Keratinocyte (primary cell): ENCODE measurements at places on chromosomes 5 and 9. TPM values are rescaled to one million over a fixed set of nuclear protein-coding genes. Genes with fewer than 3 reads are reported as not detected.

Gene IFNA2
- polyA plus RNA-seq = not detected in 3 replicates

Gene RASA1
- polyA plus RNA-seq = 41.4 to 57.9 TPM (median 42.4 TPM) in 3 replicates

Gene ENTREP1
- 0.49 to 0.52 TPM (median 0.52 TPM) in 3 replicates for polyA plus RNA-seq

GRCh38 chr9:119094086-119094485 is 275.1 kb downstream of the BRINP1 start:
- DNase-seq = no peak

GRCh38 chr9:130042885-130043653 is at the start of gene FNBP1:
FNBP1 (minus strand) TSS chr9:130043189; CDS start chr9:130042975, 214 bp downstream.
- DNase-seq = no peak

GRCh38 chr5:26833596-26833995 is 204.8 kb downstream of the CDH9 start:
- DNase-seq = no peak

GRCh38 chr9:129704807-129705206 is 39.4 kb downstream of the PRRX2 start:
- DNase-seq = no peak

DNA sequence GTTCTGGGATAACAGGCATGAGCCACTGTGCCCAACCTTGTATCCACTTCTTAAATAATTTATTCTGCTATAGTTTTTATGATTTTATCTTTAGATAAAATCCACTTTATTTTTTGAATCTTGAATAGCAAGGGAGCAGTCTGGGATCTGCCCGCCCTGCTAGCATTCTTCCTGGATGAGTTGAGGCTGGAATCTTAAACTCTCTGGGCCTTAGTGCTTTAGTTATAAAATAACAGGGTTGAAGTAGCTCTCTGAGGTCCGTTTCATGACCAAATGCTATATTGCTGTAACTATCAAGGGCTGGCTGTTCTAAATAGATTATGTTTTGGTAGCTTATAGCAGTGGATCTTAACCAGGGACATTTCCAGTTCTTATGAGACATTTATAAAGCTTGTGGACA is 20.8 kb downstream of the ACER2 start:
- DNase-seq = no peak

GRCh38 chr5:5505815-5506214 is 83.3 kb downstream of the ICE1 start:
- no peak for DNase-seq

DNA sequence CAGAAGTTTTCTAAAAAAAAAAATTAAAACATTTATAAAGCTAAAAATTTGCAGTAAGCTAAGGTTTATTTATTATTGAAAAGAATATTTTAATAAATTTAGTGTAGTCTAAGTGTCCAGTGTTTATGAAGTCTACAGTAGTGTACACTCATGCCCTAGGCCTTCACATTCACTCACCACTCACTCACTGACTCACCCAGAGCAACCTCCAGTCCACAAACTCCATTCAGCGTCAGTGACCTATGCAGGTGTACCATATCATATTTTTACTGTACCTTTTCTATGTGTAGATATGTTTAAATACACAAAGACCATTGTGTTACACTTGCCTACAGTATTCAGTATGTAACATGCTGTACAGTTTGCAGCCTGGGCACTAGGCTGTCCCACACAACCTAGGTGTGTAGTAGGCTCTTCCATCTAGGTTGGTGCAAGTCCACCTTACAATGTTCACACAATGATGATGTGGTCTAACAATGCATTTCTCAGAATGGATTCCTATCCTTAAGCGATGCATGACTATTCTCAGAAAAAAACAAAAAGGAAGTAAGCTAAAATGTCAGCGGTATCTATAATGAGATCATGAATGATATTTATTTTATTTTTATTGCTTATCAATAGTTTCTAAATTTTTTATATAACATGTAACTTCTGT is 336.7 kb downstream of the AGTPBP1 start:
- no peak for DNase-seq

GRCh38 chr9:133830310-133830709 is 92.2 kb upstream of the SARDH start:
- no peak for DNase-seq

DNA sequence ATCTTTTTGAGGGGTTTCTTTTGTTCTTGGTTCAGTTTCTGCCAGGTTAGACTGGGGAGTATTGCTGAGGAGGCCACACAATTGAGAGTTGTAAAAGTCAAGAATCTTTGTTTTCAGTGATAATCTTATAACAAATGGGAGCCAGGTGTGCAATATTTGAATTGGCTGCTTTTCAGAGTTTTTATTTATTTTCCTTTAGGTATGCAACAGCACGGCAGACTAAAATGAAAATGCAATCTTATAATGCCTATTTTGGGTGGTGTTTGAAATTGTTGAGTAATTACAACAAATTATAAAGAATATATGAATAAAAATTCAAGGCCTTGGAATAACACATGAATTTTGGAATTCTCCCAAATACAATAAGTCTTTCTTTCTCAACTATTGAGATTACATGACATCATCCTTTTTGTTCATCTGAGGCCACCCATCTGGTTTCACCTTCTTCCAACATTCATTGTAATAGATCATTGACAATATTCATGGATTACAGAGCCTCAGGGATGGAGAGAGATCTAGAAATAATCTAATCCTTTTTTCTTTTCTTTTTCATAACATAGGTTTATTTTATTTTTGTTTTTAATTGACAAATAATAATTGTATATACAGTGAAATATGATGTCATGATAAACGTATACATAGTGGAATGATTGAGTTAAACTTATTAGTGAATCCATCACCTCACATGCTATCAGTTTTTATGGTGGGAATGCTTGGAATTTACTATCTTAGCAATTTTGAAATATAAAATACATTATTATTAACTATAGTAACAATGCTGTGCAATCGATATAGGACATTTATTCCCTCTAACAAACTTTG is 1061.0 kb downstream of the NR2F1-AS1 start:
- DNase-seq = no peak
